Cardiac muscle cell (in vitro differentiated cells and primary cell): ENCODE measurements at places on chromosomes 2 and 18. TPM values are rescaled to one million over a fixed set of nuclear protein-coding genes. Genes with fewer than 3 reads are reported as not detected.

Gene DSC1
- not detected in 2 replicates for total RNA-seq

Gene CTAGE1
- total RNA-seq, result not detected in 2 replicates

Gene LYPD6B
- 1.6 and 3.9 TPM in 2 replicates for total RNA-seq

Gene ASAP2
- total RNA-seq, result 12.8 and 16.7 TPM in 2 replicates

Gene TGFA
- 0.21 and 4.6 TPM in 2 replicates for total RNA-seq

Gene PXDN
- total RNA-seq, result 110 and 129 TPM in 2 replicates

Gene CCDC88A
- 22.1 and 64.1 TPM in 2 replicates for total RNA-seq

Gene AGXT
- total RNA-seq, result 0.06 and 0.67 TPM in 2 replicates

Gene ARID5A
- 7.6 and 8.4 TPM in 2 replicates for total RNA-seq

Gene RAD51AP2
- 0.04 and 0.12 TPM in 2 replicates for total RNA-seq

Gene LRRC30
- total RNA-seq, result not detected in 2 replicates

Gene LOXHD1
- total RNA-seq, result 0.21 TPM in 1 of 2 replicates, not detected in the other

Gene VAMP8
- 8.3 and 15.7 TPM in 2 replicates for total RNA-seq

Gene C2orf15
- 2.3 and 2.4 TPM in 2 replicates for total RNA-seq

Gene RGPD4
- not detected in 2 replicates for total RNA-seq

Gene C2orf66
- 0.27 TPM in 1 of 2 replicates, not detected in the other for total RNA-seq

Gene RANBP2
- total RNA-seq, result 34.8 and 55.8 TPM in 2 replicates

Gene MAP2
- 0.24 and 1.2 TPM in 2 replicates for total RNA-seq

Gene TEKT4
- not detected in 2 replicates for total RNA-seq
